ENCODE measurements at places on chromosomes 5 and 9. TPM values are rescaled to one million over a fixed set of nuclear protein-coding genes. Genes with fewer than 3 reads are reported as not detected.

DNA sequence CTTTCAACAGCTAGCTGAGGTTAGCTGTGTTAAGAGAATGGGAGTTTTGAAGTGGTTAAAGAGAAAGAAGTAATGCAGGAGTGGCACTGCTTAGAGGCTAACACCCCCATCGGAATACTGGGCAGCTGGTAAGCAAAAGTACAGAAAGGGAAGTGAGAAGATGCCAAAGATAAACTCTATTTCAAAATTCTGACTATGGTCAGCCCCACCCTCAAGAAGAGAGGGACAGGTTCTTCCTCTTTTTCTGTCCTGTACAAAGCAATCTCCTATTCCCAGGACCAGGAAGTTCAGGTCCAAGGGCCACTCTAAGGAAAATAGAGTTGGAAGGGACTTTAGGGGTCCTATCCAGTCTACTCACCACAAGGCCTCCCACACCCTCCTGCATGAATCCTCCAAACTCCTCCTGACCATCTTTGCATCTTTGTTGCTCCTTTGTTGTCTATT is 45.9 kb upstream of the JAK2 start:
- DNase-seq: no peak

DNA sequence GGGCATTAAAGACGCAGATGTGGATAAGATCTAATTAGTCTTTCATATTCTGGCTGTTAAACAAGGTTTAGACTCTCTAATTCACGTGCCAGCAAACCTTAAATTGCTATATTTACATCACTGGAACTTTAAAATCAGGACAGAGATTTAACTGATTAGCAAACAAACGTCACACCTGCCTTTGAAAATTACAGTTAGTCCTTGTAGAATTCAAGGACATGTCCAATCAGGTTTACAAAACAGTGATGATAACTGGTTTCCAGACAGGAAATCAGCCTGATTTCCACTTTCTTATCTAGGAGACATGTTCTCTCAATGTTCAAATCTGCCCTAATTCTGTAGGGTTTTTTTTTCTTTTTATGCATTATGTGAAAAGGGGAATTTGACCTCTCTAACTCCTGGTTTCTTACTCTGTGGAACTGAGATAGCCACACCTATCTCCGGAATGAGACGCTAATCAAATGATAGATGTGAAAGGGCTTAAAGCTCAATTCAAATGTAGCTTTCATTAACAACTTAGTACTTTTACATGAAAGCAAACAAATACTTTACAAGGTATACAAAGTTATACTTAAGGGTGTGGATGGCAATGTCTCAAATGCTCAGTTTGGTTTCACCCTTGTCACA is 26.5 kb downstream of the SPINK5 start:
- no peak for DNase-seq

GRCh38 chr5:158590746-158591300 is 508.9 kb downstream of the EBF1 start:
- no peak for DNase-seq

DNA sequence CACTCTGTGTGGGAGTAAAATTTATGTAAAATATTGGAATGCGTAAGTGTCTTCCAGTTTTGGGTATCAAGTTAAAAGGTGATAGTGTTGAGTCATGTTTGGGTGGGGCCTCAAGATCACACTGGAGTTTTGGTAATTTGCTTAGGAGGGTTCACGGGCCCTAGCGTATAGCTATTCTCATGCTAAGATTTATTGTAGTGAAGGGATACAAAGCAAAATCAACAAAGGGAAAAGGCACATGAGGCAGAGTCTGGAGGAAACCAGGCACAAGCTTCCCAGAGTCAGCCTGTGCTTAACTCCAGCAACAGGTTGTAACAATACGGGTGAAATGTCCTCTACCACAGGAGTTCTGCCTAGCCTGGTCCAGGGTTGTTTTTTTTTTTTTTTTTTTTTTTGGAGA is 20.2 kb downstream of the HSPA4 start:
- DNase-seq: no peak

The GABRA1 gene
- not detected for total RNA-seq

DNA sequence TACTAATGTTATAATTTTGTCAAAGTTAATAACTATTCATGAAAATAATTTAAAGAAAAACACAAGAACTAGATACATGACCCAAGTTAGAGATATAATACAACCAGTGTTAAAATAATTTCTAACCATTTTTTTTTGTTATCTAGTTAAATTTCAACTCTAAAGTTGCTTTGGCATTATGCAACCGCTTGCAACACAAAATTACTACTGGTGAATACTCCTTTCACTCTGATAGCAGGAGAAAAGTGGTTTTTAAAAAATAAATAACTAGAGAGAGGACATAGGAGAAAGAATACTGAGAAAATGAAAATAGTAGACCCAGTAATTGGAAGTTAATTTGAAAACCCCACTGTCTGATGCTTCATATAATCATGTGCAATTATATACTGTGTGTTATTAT is 622.4 kb upstream of the GRIN3A start:
- no peak for DNase-seq

DNA sequence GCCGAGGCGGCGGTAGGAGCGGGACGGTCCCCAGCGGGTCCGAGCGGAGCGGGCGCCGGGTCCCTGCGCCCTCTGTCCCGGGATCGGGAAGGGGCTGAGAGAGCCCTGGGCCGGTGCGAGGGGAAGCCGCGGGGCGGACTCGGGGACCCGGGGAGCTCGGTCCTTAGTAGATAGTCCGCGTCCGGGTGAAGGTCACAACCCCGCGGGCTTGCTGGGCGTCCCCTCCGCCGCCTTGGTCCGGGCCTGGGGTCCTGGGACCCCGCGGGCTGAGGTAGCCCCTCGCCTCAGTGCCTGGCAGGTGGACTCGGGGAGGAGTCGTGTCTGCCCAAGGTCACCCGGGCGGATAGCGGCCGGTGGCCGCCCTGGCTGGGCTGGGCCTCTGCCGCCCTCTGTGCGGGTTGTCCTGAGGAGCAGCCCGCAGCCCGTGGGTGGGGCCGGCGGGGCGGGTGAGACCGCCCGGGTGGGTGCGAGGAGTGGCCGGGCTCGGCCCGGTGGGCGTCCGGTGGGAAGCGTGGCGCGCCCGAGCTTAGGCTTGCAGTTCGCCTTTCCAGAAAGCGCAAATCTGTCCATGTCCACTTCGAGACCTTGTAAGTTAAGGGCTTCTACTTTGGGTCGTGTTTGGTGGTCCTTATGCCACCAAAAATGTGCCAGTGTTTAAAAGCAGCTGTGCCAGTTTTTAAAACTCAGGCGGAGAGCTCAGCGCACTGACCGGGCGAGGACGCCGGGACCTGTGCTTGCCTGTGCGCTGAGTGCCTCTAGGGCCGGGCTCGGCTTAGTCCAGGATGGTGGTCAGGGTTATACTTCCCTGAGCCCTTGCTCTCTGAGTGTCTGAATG is 554 bp downstream of the SDHA start:
- peak; percentile 50 for DNase-seq

GRCh38 chr9:136587944-136588662 is 42.3 kb upstream of the NOTCH1 start:
- DNase-seq: no peak

DNA sequence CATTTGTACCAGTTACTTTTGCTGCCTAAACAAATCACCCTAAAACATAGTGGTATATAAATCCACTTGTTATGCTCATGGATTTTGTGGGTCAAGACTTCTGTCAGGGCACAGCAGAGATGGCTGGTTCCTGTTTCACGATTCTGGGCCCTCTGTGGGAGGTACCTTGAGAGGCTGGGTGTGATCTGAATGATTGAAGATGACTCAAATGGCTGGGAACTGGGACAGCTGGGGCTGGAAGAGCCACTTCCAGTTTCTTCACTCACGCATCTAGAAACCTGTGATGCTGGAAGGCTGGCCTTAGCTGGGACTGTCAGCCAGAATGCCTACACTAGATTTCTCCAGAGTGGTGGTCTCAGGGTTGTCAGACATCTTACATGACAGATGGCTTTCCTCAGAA is 88.1 kb downstream of the KIF4B start:
- DNase-seq: no peak

DNA sequence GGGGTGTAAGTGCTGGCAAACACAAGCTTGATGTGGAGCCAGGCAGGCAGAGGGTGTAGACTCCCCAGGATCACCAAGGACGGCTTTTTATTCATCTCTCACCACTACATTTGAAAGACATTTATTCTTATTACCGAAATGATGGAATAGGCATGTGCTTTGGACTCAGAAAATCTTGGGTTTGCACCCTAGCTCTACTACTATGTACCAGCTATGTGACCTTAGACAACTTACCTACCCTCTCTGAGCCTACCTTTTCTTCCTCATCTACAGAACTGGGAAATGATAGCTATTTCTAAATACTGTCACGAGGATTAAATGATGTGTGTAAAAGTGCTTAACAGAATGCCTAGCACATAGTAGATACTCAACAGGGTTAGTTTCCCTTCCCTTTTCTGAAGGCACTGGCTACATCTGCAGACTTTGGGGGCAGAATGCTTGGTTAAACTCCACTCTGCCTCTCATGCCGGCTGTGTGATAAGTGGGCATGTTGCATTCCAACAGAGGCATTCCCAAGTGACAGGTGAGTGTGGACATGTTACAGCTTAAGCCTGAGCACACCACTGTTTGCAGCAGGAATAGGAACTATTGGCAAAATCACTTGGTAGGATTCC is 94.8 kb downstream of the SLC1A3 start:
- no peak for DNase-seq

DNA sequence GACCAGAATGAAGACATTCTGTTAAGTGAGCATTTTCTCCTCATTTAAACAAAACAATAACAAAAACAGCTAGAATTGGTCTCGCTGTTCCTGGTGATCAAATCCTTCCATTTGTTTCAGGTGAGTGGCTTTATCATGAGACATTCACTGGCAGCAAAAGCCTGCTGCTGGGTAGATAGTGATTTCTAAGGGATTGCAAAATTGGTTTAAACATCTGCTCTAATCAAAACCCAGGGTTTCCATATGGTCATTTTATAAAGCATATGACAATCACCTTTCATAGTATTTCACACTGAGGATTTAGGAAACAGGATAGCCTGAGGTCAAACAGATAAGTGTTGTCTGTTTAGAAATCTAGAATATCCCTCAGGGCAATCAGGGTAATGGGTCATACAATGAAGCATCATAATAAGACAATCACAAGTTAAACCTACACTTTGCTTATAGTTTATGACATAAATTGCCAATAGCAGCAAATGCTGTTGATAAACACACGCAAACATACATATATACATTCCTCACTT is 769.6 kb upstream of the C9orf72 start:
- no peak for DNase-seq

DNA sequence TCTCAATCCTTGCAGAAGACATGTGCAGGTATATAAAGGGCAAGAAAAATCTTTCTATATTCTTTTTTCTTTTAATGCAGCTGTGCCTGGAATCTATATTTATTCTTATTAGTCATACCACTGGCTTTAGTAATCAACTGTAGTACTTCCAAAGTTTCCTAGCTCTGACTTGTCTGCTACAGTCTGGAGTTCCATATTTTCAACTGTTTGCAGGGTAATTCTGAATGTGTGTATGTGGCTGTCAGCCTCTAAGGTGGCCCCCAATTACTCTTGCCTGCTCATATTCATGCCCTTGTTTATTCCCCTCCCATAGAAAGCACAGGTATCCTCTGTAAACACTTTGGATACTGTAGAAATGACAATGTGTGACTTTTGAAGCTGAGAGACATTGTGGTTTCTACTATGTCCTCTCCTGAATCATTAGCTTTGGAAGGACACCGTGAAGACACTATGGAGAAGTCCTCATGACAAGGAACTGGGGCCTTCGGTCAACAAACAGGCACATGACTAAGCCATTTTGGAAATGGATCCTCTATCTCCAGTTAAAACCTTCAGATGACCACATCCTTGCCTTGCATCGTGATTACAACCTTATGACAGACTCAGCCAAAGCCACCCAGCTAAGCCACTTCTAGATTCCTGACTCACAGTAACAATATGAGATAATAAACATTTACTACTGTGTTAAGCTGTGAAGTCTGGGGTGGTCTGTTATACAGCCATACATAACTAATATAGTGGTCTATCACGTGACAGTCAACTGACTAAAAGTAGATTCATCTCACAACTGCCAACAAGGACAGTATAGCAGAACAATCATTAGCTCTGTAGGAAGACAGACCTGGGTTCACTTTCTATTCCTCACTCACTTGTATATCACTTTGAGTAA is 49.5 kb upstream of the SUSD1 start:
- DNase-seq: no peak

- no peak for DNase-seq
Observed at GRCh38 chr9:97924386-97924785, 2.1 kb upstream of the TRMO start.

The CNOT8 gene
- 64.3 TPM for total RNA-seq

Data from transverse colon (tissue), 4 donors.